ENCODE measurements at places on chromosomes 1 and 21.

- DNase-seq = no peak
Measured at GRCh38 chr1:94160811-94161210, 39.9 kb upstream of the ABCA4 start.

- no peak for DNase-seq
Measured at GRCh38 chr1:8389958-8390535, 72.1 kb downstream of the SLC45A1 start.

GRCh38 chr1:166740668-166741276, 98.5 kb upstream of the POGK start:
- no peak for DNase-seq

- DNase-seq = no peak
Measured at GRCh38 chr1:78224861-78225552, 179.2 kb downstream of the GIPC2 start.

DNA sequence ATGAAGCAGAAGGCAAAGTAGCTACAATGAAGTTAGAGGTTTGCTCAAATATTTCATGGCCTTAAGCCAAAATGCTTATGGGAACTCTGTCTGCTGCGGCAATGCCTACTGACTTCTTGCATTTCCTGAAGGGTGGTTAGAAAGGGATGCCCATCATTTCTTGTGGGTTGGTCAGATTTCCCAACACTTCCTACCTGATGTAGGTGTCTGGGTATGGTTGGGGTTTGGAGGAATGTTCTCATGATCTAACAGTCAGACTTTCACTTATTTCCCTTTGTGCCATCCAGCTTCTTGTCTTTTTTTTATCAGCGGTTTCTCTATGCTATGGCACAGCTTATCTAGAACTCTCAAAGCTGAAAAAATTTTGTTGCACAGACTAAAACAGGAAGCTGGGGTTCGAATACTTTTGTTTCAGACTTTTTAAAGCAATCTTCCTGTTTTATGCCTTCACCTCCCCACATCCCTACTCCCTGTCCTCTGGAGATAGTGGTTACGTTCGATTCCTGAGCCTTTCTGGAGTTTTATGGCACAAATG, 307.7 kb downstream of the USP25 start:
- no peak for DNase-seq

DNA sequence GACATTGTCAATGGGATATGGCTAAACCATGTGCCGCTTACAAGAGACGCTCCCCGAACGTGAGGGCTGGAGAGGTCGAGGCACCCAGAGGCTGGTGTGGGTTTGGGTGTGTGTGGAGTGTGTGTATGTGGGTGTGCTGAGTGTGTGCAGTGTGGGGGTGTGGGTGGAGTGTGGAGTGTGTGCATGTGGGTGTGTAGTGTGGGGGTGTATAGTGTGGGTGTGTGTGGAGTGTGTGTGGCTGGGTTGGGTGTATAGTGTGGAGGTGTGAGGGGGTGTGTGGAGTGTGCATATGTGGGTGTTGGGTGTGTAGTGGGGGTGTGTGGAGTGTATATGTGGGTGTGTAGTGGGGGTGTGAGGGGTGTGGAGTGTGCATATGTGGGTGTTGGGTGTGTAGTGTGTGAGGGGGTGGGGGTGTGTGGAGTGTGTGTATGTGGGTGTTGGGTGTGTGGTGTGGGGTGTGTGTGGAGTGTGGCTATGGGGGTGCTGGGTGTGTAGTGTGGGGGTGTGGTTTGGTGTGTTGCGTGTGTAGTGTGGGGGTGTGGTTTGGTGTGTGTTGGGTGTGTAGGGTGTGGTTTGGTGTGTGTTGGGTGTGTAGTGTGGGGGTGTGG, 42.2 kb downstream of the SLC19A1 start:
- DNase-seq = no peak

DNA sequence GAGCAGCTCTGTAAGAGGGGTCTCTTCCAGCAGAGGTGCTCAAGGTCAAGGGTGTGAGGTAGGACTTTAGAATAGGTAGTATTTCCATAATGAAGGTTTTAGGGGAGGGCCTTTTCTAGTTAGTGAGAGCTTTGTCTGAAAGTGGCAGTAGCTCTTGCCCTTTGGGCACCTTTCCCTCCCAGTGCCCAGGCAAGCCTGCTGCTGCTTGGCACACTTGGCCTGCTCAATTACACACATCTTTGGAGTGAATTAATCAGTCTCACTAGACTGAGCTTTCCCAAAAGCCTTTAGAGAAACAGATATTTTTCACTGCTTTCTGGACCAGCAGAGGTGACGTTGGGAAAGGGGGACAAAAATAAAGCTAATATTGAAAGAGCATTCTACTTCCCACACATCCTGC, 48.0 kb downstream of the MAB21L3 start:
- DNase-seq = no peak

- no peak for DNase-seq
Measured at GRCh38 chr1:24861821-24862727, 68.0 kb downstream of the RUNX3 start.

DNA sequence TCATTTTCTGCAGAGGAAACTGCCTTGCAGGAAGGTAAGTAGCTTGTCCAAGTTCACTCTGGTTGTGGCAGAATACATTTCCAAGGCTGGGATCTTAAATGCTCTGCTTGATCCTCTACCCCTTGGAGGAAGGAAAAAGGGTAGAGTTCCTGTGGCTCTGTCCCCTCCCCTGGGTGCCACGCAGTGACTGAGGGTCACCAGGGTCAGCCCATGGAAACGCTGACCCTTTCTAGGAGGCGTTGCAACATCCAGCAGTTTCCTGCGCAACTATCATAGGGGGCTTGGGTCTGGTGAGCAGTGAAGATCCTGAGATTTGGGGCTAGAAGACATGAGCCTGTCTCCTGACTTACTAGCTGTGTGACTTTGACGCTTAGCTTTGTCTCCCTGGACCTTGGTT, 29.4 kb upstream of the EPS8L3 start:
- DNase-seq = no peak

- no peak for DNase-seq
Measured at GRCh38 chr1:70090875-70091274, 114.5 kb downstream of the LRRC40 start.

- DNase-seq = no peak
Measured at GRCh38 chr21:34670962-34671348, 2.2 kb downstream of the CLIC6 start.
